ENCODE measurements at places on chromosomes 4 and X.

DNA sequence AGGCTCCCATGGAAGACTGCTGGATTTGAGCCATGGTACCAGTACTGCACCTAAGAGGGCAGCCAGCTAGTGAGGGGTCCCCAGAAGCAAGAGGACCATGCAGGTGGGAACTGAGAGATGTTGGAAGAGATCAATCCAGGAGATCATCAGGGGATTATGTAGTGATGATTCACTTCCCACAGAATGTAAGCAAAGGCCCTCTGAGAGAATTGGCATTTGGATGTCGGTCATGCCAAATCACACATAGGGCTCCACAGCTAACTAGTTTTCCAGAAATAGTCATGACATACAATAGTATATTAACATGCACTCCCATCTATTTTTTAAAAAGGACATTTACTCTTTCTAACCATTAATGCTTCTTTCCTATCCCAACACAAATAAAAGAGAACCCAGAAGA is 112.5 kb downstream of the RASGEF1B start:
- no peak for DNase-seq

DNA sequence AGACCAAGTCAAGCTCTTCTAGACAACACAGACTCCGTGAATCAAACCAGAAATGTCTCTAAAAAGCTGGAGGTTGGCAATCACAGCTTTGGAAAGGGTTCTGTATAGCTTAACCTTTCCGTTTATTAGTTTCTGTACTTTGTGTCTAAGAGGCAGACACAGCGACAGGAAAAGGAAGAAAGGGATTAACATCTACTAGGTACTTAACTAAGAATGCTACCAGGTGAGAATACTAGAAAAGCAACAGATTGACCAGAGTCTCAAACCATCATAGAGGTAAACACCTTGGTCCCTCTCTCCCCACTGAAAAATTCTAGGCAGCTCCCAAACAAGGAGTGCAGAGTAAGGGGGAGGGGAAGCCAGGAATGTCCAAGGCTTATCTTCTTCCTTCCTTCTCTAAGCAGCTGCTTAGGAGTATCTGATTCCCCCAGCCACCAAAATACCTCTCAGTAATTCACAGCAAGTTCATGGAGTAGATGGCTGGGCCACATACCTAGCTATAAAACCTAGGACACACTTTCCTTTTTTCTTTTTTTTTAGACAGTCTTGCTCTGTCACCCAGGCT is 80.8 kb downstream of the APBB2 start:
- DNase-seq: no peak

DNA sequence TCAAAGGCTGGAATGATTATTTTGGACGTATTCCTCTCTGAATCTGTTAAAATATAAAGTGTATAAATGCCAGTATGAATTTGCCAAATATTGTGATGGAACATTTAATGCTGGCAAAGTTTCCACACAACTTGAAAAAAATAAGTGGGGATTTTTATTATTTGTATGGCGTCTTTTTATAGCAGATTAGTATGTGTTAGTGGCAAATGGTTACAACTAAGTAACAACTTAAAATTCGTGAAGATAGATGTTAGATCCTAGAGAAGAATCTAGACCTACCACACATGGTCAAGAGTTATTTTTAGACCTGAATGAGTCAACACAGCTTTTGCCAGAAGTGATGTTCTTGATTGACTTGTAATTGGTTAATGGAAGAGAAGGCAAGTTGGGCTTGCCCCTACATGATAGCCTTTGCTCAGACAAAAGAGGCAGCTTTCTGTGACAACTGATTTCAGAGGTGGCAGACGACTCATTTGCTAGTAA is 4.8 kb downstream of the CPE start:
- DNase-seq: no peak

DNA sequence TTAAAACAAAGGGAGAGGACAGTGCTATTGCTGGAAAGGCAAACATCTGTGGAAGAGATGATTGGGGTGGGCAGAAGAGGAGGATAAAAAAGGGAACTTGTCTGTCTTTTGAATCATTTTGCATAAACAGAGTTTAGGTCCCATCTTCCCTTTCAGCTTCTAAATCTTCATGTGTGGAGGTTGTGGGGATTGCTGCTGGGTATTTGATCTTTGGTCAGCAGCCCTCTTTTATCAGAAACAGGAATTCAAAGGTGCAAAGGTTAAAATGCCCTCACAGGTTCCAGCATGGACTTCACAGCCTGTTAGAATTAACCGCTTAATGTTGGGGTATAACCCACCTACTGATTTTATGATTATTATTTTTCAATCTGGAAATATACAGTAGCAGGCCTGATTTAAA is 39.5 kb upstream of the TMEM154 start:
- DNase-seq: no peak

GRCh38 chr4:145482209-145483037 is 770 bp downstream of the SMAD1 start:
- no peak for DNase-seq

- DNase-seq: no peak
Observed at GRCh38 chr4:3250438-3250955, 1.5 kb downstream of the MSANTD1 start.

DNA sequence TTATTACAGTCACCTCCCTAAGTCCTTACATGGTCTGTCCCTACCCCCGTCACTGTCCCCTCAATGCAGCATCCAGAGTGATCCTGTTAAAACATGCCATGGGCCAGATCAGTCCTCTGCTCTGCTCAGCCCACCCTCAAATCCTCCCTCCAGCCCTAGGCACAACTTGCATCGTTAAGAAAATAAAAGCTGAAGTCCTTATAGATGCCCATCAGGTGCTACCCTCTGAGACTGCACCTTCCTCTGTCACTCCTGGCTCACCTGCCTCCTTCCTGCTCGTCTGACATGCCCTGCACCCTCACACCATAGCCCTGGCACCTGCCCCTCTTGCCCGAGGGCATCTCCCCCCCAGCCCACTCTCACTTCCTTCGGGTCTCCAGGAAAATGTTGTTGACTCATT is 4.1 kb downstream of the STK32B start:
- DNase-seq: no peak

GRCh38 chrX:2262668-2263055 is 238.1 kb downstream of the DHRSX start:
- no peak for DNase-seq

- no peak for DNase-seq
Observed at GRCh38 chr4:5710065-5710960, 688 bp upstream of the EVC start.
